Stimulated activated CD4-positive, alpha-beta T cell treated with anti-CD3 and anti-CD28 coated beads, Interleukin-12 subunit alpha, Interleukin-12 subunit beta, amount 100 ng/mL, for 24 hours (primary cell): ENCODE measurements at places on chromosomes 2 and 18.

DNA sequence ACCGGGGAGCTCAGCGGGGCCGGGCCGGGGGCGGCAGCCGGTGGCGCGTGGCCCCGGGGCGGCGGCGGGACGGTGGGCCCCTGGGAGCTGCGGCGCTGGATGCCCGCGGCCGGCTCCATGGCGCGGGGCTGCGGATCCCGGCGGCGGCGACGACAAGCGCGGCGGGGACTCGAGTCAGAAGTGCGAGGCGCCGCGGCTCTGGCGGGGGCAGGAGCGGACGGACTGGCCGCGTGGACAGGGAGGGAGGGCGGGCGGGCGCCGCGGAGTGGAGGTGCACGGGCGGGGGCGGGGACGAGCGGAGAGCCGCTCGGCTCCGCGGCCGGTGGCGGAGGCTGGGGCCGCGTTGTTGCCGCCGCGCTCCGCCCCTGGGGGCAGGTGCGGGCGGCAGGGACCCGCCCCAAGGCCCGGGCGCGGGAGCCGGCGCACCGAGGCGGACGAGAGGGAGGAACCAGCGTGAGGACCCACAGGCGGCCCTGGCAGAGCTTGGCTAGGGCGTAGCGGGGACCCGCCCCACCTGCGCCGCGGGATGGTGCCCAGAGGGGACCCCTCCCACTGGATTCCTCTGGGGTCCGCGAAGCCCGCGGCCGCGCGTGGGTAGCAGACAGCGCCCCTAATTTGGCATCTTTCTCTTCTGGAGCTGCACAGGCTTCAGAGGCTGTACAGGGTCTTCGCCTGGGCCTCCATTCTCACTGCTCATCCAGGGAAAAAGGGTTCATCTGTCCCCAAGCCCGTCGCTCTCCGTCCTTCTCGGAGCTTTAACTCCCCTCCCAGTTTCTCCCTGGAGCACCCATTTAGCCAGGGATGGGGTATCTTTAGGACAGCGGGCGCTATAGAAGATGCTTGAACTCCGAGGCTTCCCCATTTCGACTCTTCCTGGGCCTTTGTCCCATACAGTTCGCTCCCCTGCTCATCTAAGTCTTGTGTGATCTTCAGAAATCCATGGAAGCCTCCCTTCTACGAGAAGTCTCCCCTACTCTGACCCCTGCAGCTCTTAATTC is at the start of gene TMEM163:
TSS of gene TMEM163 (minus strand) at position 184 of the 998 bp plus-strand sequence.
- no peak for DNase-seq

DNA sequence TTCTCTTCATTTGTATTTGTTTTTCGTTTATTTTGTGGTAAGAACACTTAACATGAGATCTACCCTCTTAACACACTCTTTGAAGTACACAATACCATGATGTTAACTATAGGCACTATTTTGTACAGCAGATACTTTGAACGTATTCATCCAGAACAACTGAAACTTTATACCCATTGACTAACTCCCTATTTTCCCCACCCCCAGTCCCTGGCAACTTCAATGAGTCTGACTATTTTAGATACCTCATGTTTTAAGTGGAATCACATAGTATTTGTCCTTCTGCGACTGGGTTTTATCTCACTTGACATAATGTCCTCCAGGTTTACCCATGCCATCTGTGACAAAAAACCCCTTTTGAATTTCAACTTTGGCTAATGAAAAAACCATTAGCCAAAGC is 356.3 kb upstream of the CDH20 start:
- no peak for DNase-seq

DNA sequence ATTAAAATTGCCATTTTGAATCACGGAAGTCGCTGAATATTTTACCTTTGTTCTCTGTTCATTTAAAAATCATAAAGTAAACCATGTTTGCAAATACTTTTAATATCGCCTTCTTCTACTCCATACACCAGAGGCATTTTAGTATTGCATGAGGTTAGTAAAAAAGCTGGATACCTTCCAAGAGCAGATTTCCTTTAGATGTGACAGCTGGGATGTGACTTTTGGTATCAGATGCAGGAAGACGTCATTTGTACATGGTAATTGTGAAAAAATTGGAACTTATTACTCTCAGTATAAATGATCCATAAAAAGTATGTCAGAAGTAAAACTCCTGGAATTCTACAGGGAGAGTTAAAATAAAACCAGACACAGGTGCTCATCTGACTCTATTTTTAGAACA is 89.5 kb downstream of the SLC4A10 start:
- no peak for DNase-seq

- no peak for DNase-seq
Observed at GRCh38 chr18:27616324-27616723, 431.2 kb upstream of the CHST9 start.

- no peak for DNase-seq
Observed at GRCh38 chr2:162114271-162114670, 37.8 kb downstream of the GCG start.

DNA sequence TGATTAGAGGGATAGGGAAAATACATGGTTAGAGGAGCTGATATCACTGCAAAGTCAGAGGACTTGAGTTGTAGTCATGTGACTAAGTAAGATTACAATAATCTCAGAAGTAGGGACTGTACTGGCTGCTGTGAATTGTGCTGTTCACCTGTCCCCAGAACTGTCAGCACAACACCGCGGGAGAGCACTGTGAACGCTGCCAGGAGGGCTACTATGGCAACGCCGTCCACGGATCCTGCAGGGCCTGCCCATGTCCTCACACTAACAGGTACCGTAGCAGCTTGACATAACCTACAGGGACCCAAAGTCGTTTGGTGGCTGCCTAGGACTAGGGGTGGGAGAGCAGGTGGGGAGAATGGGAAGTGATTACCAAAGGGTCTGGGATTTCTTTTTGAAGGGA is 132.8 kb upstream of the TTC39C start:
- DNase-seq, result no peak

DNA sequence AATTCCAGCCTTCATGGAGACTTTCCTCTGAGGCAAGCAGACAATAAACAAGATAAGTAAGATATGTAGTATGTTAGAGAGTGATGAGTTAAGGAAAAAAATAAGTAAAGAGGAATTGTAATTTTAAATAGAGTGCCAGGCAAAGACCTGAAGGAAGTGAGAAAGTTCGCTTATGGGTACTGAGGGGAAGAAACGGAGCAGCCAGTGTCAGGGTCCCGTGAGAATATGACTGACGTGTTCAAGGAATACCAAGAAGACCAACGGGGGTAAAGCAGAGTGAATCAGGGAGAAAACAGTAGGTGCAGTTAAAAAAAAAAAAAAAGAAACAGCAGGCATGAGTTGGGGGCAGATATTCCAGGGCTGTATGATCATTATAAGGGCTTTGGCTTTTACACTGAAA is 45.1 kb downstream of the ARHGEF33 start:
- no peak for DNase-seq

GRCh38 chr2:37809931-37810570 is 115.0 kb upstream of the RMDN2 start:
- DNase-seq, result no peak

- no peak for DNase-seq
Observed at GRCh38 chr2:85250045-85250444, 77.7 kb downstream of the TGOLN2 start.

DNA sequence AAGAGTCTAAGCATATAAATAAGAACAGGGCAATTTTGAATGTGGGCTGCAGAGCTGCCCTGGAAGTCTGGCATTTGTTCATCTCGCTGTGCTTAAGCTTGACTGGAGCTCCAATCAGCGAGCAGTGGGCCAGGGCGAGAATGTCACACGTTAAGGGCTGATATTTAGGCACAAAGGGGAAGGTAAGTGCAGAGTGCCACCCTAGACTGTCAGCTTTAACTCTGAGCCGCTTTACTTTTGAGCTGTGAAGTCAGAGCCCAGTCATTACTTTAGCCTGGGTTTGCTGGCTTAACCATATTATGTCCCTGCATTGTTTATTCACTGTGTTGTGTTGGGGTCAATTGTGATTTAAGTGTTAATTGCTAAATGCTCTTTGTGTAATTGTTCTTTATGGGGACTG is 236.1 kb upstream of the SIX3 start:
- DNase-seq, result no peak

DNA sequence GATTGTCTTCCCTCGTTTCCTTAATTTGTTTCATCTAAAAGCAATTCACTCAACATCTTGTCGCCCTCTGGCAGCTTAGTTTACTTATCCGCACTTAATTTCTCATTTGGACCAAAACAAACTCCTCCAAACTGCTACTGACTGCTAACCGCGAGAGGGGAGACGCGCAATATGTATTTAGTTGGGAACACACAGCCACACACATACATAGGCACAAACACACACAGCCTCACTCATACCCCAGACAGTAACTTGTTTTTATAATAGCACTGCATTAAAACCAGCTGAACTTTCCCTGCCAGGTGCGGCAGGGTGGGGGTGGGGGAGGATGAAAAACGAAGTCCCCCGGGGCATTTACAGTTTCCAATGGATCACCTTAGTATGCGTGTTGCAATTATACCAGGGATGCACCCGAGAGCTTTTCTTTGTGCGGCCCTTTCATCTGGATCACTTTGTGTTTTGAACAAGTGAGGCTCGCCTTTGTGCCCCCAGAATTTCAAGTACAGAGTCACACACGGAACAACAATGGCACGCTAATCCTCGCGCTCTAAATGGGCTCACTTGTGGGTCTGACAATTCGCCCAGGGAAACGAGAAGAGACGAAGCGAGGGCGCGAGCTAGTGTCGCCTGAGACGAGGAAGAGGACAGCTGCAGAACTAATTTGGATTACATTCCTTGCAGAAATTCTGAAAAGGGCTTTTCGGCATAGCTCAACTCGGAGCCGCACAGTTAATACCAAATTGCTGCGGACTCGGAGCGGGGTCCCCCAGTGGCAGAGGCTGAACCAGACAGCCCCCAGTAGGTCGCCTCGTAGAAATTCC is 2.4 kb downstream of the ERBB4 start:
- DNase-seq, result no peak

DNA sequence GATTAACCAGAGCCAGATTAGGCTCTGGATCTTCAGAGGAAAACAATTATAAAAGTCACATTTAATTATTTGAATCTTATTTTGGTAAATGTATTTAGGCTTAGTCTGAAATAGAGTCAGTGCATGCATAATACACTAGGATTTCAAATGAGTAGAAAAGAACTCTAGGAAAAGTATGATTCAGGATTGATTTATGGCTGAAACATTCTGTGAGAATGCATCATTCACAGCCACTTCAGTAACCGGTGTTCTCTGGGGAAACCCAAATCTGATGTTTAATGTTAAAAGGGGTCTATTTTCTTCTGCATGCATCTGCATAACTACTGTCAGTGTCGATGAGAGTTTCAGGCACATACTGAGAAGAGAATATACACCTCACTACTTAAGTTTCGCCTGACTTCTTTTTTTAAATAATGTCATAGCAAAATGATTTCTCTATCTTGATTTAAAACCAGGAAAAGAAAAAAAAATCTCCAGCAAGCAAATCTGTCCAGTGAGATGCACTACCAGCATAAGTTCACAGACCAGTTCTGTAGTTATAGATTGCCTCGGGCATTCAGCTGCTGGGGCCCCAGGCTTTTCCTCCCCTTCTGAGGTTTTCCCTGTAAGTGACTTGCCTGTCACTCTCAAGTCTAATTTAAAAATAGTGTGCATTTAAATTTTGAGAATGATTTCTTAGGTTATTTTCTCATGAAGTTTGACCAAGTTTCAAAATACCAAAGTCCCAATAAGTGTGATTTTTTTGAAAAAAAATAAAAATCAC is 501.5 kb downstream of the NR4A2 start:
- DNase-seq, result no peak

GRCh38 chr2:190592831-190593230 is 56.1 kb upstream of the NAB1 start:
- DNase-seq, result no peak

- no peak for DNase-seq
Observed at GRCh38 chr2:1868683-1869141, 124.4 kb upstream of the PXDN start.

DNA sequence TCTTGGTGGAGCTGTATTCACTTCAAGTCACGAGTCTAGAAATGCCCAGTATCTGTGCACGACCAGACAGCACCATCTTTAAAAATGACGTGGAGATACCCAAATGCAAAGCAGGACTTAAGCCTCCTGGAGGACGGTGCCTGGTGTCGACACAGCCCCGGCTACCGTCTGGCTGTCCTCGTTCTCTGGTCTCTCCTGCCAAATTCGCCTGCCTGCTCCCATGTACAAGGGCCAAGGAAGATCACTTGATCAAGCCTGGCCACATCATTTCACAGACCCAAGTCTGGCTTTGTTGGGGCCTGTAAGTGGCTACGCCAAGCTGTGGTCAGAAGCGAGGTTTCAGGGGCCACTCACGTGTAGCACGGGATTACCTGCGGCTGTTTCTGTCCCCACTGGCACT is 9.4 kb downstream of the ODC1 start:
- DNase-seq, result no peak

- DNase-seq, result no peak
Observed at GRCh38 chr2:197124639-197125390, 185.8 kb downstream of the ANKRD44 start.

GRCh38 chr2:134290358-134290757 is 36.5 kb downstream of the MGAT5 start:
- no peak for DNase-seq

DNA sequence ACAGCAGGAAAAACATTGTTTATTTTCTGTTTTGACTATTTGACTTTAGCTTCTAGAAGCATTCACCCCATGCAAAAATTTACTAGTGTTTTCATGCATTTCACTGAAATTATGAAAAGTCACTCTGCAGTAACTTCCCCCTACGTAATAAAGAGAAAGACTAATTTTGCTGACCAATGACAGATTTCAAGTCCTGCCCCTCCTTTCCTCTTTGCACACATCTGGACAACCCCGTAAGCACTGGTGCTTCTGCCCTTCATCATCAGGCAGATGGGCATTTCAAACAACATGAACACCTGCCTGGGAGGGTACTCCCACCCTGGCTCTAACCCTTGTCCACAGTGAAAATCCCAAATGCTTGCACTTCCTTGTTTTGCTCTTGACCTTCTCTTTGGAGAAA is 815.0 kb upstream of the ID2 start:
- no peak for DNase-seq

DNA sequence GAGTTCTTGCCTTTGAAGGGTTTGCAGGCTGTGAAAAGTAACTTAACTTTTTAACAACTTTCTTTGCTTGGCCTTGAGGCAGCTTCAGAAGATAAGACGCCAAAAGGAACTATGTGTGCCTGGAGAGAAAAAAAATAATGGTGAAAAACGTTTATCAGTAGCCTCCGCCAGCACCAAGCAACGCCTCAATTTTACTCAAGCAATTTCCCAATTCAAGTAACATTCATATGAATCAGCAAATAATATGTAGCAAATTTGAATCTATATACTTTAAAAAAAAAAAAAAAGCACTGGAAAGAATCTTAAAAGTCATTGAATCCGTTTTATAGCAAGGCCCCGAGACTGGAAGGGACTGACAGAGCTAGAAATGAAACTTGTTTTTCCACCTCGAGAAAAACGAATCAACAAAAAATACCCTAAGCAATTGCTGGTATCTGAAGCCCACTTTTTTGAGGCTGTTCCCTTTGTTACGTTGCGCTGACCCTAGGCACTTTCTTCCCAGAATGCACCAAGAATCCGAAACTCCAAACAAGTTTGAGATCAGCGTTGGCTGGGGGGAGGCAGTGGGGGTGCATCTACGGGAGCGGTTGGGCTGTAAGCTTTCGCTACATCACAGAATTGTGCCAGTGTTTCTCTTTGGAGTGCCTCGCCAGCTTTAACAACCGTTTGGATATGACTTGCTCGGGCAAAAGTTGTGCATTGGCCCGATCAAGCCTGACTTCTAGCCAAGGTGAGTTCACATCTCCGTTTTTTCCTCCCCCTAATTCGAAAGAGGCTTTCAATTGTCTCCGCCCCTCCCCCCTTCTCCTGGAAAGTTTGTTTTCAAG is 2.7 kb upstream of the TGIF1 start:
- DNase-seq, result no peak
